Activated naive CD4-positive, alpha-beta T cell treated with anti-CD3 and anti-CD28 coated beads, Interleukin-2, amount 50 U/mL, for 16 hours (primary cell): ENCODE measurements at places on chromosomes 11 and 22.

GRCh38 chr11:8765294-8765693, 82.7 kb downstream of the RPL27A start:
- DNase-seq = no peak

DNA sequence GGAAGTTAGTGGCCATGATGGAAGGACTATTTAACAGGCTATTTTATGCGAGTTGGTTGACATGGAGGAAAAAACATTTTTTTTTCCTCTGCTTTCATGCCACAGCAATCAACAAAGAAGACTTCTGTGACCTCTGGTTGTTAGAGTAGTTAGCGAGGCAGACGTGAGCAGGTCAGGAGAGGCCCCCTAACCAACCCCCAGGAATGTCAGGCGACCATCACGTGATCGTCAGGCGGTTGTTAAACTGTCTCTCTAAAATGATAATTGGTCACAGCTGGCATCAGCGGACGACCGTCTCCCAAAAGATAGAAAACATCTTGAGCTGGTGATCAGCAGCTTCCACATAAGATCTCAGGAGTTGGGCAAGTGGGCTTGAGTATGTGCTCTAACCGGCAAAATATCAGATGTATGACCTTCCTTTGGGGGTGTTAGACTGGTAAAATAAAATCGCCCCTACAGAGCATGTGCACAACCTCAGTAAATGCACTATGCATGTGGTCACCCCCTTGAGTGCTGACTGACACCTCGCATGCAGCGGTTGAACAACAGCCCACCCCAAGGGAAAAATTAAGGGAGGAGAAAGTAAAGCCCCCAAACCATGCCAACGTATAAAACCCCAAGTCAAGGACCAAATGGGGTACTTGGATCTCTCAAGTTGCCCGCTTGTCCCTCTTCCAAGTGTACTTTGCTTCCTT, 20.9 kb upstream of the NARS2 start:
- no peak for DNase-seq

GRCh38 chr11:96111308-96111707, 187.4 kb upstream of the MTMR2 start:
- no peak for DNase-seq

- no peak for DNase-seq
Observed at GRCh38 chr11:802693-803466, 2.2 kb downstream of the PIDD1 start.

DNA sequence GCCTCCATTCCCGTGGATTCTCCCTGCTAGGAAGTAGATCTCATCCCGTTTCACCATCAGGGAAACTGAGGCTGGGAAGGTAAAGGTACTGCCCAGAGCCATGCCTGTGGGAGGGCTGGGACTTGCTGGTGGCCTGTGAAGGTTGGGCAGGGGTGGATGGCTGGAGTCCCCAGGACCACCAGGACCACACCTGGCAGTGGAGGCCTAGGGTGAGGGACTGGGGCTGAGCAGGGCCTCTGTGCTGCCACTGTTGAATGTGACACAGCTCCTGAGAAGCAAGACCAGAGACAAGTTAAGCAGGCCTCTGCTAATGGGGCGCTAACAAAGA, 26.2 kb upstream of the PRODH start:
- no peak for DNase-seq

GRCh38 chr11:69537126-69537525, 55.7 kb downstream of the LINC01488 start:
- no peak for DNase-seq

- no peak for DNase-seq
Observed at GRCh38 chr11:8603696-8604077, 9.7 kb upstream of the STK33 start.

GRCh38 chr11:129947474-129947873, 52.1 kb upstream of the NFRKB start:
- DNase-seq = no peak

GRCh38 chr11:65872586-65873317, at the start of gene EFEMP2:
EFEMP2 (minus strand) TSS chr11:65872800; CDS start chr11:65872354, 446 bp downstream.
- DNase-seq = no peak

- DNase-seq = no peak
Observed at GRCh38 chr11:68401856-68402255, 58.7 kb upstream of the PPP6R3 start.

- peak; percentile 71 for DNase-seq
Observed at GRCh38 chr11:75214411-75214821, 26.2 kb upstream of the TPBGL start.

- no peak for DNase-seq
Observed at GRCh38 chr11:26806219-26806618, 84.4 kb upstream of the SLC5A12 start.

DNA sequence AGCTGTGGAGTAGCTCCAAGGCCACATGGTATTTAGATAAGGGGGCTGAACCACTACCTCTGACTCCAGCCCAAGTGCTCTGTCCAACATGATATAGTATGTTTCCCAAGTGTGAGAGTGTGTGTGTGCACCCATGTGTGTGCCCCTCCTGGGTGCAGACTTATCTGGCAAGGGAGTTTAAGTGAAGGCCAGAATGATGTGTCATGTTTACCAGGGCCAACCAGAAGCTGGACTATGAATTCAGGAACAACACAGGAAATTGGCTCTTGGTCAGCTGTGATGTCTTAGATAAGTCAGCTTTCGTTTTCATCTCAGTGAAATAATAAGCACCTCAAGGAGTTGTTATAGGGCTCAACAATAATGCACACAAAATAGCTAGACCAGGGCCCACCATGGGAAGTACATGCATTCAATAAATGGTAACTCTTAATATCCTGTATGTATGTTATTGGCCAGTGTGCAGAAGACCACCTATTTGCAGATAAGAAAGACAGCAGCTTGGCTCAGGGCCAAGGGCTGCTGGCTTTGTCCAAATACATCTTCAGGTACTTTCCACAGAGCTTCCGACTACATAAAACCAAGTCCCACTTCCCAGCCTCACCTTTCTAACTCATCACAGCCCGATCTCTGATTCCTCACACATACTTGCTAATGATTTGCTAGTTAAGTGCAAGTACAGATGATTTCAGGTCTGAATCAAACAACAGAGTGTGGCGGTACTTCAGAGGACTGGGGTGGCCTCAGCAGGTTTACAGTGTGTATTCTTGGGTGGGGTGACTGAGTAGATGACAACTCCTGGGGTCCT, 120.9 kb downstream of the ME3 start:
- DNase-seq = no peak

- no peak for DNase-seq
Observed at GRCh38 chr11:6233984-6234386, 451 bp downstream of the FHIP1B start.

DNA sequence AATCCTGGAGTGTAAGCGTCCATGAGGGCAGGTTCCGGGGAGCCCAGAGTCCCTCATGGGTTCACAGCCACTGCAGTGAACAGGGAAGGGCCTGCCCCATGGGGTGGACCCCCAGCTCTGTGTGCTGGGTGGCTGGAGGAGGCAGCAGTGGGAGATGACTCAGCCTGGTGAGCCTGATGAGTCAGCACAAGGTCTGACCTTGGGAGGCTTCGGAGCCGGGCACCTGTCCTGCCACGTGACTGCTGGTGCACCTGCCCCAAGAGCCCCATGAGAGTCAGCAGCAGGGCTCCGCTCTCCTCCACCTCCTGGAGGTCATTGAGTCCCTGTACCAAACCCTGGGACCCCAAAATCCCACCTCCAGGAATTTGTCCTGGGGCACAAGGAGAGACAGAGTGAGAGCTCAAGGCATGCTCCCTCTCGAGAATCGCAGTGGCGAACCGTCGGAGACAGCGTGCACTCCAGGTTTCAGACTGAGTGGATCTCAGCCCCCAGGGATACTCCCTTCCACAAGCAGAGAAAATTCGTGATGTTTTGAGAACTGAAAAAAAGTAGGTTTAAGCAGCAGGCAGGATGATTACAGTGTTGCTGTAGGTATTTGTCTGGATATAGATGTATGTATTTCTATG, 1221.7 kb downstream of the BRD1 start:
- no peak for DNase-seq

GRCh38 chr11:10544491-10545465, 3.8 kb upstream of the RNF141 start:
- no peak for DNase-seq

DNA sequence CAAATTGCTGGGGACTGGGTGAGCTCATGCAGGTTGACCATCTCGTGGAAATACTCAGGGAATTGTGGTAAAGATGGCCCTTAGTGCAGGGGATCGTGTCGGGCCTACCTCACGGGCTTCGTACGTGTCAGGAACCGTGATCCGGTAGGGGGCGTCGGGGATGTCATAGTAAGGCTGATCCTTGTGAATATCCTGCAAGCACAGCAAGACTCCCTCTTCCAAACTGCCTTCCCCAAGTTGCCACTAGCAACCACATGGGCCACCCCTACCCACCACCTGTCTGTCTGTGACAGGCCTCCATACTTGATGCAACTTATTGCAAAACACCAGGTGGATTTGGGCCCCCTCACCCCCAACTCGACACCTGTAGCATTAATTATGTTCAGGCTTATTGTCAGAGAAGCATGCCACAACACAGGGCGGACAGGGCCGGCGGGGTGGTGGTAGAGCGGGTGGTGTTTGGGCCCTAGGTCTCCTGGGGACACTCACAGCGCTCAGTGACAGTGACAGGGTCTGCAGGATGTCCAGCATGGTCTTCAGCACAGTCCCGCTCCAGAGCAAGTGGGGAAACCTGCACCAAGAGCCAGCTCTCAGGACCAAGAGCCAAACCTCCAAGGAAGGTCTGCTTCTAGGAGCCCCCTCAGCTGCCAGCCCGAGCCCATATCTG, 22.6 kb upstream of the SERPIND1 start:
- no peak for DNase-seq

GRCh38 chr11:3091846-3092602, 34.8 kb upstream of the CARS1 start:
- DNase-seq = peak; percentile 66

- DNase-seq = no peak
Observed at GRCh38 chr11:17506314-17506713, 29.7 kb upstream of the ABCC8 start.

DNA sequence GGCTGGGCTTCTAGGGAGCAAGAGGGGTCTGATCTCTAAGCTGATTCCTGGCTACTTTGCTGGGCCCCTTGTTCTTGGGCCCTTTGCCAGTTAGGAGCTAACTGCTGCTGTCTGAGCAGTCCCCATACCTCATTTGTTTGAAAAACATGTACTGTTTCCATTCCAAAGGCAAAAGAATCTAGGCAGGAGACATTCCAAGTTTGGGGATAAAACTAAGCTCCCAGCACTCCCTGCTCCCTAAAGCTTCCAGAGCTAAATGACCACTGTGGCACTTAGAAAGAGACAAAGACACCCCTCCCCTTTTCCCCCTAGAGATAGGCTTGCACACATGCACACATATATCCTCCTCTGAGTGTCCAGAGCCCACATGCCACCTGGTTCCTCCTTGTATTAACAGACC, 22.7 kb upstream of the RRM1 start:
- no peak for DNase-seq

GRCh38 chr11:45880772-45881570, 4.5 kb upstream of the MAPK8IP1 start:
- DNase-seq = no peak

DNA sequence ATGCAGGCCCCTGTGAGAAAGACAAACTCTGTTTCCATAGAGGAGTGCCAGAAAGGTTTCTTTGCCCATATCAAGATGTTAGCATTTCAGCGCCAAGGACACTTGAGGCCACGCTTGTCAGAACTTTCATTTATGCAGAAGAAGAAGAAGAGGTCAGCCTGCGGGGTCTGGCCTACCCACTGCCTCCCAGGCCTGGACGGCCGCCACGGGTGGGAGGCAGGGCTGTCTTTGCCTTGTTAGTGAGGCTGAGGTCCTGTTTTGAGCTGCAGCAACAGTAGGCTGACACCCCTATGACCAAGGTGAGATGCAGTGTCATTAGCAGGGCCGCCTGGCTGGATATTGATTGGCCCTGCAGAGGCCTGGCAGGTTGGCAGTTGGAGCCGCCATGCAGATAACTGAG, 183.9 kb downstream of the GRIK4 start:
- no peak for DNase-seq

GRCh38 chr22:38317995-38318715, 922 bp upstream of the CSNK1E start:
- no peak for DNase-seq

- no peak for DNase-seq
Observed at GRCh38 chr11:44627165-44627789, 61.8 kb downstream of the CD82 start.

DNA sequence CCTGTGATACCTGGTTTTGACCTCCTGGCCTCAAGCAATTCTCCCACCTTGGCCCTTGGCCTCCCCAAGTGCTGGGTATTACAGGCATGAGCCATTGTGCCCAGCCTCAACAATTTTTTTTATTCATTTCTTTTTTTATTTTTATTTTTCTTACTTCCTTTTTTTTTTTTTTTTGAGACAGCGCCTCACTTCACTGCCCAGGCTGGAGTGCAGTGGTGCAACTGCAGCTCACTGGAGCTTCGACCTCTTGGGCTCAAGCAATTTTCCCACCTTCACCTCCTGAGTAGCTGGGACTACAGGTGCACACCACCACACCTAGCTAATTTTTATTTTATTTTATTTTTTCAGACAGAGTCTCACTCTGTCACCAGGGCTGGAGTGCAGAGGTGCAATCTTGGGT, 25.5 kb upstream of the CECR2 start:
- DNase-seq = no peak

- no peak for DNase-seq
Observed at GRCh38 chr11:68976563-68976962, 4.2 kb downstream of the MRGPRD start.

- peak; percentile 31 for DNase-seq
Observed at GRCh38 chr11:43868852-43869567, 11.6 kb upstream of the ALKBH3 start.

- no peak for DNase-seq
Observed at GRCh38 chr11:134098566-134099184, 29.8 kb downstream of the JAM3 start.

DNA sequence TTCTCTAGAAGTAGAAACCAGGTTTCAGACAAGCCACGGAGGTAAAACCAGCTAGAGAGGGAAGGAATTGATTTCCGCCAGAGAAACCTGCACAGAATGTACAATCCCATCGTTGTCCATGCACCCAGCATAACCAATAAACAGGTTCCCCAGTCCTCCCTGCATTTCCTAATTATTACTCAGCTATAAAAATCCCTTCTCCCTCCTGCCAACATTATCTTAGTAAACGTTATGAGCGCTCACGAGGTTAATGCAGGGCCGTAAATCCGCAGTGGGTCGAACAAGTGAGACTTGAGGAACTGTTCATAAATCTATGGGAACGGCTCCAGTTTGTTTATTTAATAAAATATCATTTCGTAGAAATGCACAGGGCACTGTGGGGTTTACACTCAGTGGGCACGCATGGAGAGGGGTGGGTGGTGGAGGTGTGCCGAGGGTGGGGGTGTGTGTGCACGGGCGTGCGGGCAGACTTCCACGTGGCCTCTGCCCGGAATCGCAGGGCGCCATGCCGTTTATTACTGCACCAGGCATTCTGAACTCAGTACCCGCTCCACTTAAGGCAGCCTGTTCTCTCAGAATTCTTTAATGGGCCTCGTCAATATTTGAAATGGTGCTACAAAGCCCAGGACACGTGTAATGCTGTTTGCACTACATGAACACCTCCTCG, 257.3 kb downstream of the MIAT start:
- DNase-seq = no peak
